ENCODE measurements at places on chromosomes 7 and 10.

GRCh38 chr7:117126676-117127075 is 173.4 kb downstream of the ST7 start:
- DNase-seq, result no peak

- no peak for DNase-seq
These were observed 237.7 kb downstream of the WDR37 start for GRCh38 chr10:1293636-1294435.

DNA sequence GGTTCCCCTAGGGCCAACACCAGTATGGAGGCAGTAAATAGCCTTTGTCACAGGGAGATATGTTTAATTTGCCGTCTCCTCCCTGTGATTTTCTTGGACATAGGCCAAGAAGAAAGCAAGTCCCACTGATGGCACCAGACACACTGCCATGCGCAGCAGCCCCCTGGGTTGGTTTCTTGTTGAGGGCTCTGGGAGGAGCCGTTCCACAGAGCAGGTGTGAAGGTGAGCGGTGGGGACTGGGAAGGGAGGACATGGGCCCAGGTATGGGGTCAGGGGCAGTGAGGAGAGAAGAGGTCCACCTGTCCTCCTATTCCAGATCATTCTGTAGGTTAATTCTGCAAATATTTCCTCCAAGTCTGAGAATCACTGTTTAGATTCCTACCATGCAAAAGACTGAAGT is 376.1 kb downstream of the PLXNA4 start:
- no peak for DNase-seq

DNA sequence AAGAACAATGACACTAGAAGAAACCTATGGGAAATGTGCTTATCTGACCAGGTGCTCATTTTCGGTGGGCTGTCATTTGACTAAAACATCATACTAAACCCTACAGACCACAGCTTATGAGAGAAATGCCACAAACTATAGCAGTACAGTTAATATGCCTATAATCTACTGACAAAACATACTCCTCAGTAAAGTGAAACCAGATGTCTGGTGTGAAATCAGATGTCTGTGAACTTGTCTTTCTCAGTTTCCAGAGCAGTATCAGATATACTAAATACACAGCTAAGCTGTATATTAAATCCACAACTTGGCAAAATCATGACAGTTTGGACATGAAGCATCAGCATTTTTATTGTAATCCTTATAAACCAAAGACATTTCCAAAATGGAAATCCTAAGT is 3.3 kb downstream of the IMMP2L start:
- DNase-seq, result no peak

DNA sequence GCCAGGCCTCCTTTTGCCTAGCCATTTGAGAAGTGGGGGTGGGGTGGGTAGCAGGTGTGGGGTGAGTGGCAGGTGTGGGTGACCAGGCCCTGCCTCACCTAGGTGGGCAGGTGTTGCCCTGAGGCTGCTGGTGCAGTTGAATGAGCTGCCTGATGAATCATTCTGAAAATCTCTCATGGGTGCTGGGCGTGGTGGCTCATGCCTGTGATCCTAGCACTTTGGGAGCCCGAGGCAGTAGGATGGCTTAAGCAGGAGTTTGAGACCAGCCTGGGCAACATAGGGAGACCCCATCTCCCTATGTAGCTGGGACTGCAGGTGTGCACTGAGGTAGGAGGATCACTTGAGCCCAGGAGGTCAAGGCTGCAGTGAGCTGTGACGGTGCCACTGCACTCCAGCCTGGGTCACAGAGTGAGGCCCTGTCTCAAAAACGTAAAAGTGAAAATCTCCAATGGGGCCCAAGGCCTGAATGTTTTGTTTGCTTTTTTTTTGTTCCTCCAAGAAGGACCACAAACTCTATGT is 17.7 kb downstream of the TSPAN14 start:
- no peak for DNase-seq

DNA sequence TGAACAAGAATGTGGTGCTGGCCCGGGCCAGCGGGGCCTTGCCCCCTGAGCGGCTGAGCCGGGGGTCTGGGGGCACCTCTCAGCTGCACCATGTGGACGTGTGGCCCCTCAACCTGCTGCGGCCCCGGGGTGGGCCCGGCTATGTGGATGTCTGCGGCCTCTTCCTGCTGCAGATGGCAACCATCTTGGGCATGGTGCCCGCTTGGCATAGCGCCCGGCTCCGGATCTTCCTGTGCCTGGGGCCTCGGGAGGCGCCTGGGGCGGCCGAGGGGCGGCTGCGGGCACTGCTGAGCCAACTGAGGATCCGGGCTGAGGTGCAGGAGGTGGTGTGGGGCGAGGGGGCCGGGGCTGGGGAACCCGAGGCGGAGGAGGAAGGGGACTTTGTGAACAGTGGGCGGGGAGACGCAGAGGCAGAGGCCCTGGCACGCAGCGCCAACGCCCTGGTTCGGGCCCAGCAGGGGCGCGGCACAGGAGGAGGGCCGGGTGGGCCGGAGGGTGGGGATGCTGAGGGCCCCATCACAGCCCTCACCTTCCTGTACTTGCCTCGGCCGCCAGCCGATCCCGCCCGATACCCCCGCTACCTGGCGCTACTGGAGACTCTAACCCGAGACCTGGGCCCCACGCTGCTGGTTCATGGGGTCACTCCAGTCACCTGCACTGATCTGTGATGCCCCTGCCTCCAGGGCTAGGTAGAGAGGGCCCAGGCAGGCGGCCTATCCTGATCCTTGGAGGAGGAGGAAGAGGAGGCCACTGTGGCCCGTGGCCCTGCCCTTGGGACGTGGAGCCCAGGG is 1.1 kb upstream of the TRIP6 start:
- no peak for DNase-seq
